Brain microvascular endothelial cell (primary cell): ENCODE measurements at places on chromosomes 3 and 15.

DNA sequence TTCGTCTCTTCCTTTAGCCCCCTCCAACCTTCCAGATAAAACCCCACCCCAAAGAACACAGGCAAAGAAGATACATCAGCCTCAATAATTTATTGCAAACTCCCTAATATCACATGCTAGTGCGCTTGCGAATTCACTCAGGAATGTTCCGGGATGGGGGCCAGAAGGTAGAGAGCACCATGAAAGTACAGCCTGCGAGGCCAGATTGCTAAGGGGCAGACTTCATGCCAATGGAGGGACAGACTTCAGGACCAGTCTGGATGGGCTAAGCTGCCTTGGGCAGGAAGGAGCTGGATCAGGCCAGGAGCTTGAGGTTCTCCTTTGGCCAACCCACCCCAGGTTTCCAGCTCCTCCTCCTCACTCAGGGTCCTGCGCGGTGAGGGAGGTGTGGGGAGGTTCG is 13.4 kb downstream of the CIDEC start:
- no peak for DNase-seq

DNA sequence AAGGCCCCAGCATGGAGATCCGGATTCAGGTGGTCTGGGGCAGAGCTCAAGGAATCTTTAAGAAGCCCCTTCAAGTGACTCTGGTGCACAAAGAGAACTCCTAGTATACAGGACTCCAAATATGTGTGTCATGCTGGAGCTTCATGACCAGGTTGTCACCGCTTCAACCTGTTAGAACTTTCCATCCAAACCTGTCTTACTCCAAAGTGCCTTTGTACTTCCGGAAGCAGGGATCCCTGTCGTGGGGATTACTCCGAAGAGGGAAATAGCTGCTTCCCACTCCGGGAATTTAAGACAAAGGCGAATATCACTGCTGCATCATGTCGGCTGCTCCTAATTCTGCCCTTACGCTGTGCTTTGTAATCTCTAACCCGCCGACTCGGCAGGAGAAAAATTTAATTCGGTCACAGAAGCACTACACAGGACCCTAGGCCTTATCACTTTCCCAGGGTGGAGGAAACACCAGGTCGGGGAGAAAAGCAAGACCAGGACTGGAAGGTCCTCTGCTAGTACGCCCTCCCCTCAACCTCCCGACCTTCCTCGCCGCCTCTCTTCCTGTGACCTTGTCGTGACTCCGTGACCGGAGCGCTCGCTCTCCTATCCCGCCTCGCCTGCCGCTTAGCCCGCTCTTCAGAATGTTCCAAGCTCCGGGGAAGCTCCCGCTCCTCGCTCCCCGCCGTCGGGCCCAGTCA is 730 bp downstream of the HIGD1A start:
- peak; percentile 16 for DNase-seq

DNA sequence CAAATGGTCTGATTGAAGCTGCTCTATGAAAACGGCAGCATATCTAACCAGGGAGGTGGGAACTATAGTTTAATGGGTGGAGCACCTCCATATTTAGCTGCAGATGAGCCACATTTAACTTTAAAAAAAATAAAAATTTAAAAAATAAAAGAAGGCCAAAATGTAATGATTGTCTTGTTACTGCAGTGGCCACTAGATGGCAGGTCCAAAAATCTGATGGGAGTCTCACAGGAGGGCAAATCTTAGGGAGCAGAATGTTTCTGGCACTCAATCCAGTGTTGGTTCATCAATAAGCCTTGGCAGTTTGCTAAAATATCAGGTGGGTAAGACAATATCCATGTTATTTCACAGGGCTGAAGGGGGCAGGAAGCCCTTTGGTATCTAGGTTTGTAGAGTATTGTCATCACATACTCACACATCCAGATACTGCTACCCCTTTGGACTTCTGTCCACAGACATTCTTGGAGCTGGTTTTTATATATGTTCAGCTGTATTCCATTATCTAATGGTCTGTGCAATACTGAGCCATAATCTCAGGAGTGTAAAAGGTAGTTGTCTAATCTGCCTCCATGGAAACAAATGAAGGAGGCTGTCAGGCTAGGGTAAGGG is 233.3 kb downstream of the TIGIT start:
- no peak for DNase-seq

DNA sequence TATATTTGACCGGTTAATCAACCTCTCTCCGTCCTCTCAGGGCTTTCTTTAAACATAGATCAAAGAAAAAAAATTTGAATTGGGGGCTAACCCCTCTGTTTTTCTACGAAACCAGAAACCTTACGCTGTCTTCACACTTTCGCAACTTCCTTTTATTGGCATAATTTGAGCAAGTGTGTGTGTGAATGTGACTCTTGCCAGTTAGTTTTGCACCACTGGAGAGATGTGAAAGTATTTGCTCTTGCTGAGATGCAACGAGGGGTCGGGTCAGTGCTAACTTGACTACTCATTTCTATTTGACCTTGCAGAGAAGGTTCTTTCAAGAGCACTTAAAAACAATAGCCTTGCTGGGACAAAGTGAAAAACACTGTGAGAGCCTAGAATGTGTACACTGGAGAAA is 81.2 kb downstream of the FAM43A start:
- DNase-seq, result no peak

GRCh38 chr15:69750253-69750652 is 297.6 kb downstream of the RPLP1 start:
- no peak for DNase-seq

GRCh38 chr3:126847061-126847460 is 135.9 kb upstream of the PLXNA1 start:
- DNase-seq, result no peak

GRCh38 chr3:186532598-186533072 is 11.5 kb downstream of the CRYGS start:
- no peak for DNase-seq

DNA sequence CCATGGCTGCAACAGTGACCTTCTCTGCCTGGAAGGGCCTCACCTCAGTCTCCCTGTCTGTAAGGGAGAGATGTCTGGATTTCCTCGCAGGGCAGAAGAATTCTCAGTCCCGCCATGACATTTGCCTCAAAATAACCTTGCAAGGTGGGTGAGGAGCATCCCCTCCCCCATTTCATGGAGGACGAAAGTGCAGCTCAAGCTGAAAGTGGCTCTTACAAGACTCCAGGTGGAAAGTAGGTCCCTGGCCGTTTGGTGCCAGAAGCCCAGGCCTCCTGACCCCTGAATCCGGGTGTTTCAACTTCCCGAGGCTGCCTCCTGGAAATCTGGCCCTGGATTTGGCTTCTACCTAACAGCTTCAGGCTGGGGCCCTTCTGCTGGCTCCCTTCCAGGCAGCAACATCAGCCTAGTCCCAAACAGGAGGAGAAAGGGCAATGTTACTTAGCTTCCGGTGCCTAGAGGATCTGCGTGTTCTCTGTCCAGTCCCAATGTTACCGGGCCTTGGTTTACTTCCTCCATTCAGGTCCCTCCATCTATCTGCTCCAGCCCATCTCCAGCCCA is 769 bp upstream of the CSPG4 start:
- DNase-seq, result no peak

- DNase-seq, result no peak
Observed at GRCh38 chr3:141498598-141499223, 11.9 kb downstream of the RASA2 start.

GRCh38 chr3:120163816-120164215 is 69.6 kb upstream of the GSK3B start:
- no peak for DNase-seq

DNA sequence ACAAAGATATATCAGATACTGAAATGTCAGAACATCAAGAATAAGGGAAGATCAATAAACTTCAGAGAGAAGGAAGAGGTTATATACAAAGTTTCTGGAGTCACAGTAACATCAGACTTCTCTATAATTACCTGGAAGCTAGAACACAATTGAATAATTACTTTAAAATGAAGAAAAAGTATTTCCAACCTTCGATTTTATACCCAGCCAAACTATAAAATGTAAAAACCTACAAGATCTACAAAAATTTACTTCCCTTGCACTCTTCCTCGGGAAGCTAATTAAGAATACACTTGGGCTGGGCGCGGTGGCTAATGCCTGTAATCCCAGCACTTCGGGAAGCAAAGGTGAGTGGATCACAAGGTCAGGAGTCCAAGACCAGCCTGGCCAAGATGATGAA is 6.6 kb upstream of the MINDY2 start:
- DNase-seq, result no peak

- no peak for DNase-seq
Observed at GRCh38 chr15:28001641-28002040, 97.5 kb downstream of the OCA2 start.

- DNase-seq, result no peak
Observed at GRCh38 chr3:182702216-182702615, 91.1 kb upstream of the ATP11B start.

- DNase-seq, result peak; percentile 0
Observed at GRCh38 chr15:35932531-35932930, 386.6 kb upstream of the DPH6 start.

GRCh38 chr15:82093774-82094211 is 48.0 kb upstream of the MEX3B start:
- peak; percentile 99 for DNase-seq

DNA sequence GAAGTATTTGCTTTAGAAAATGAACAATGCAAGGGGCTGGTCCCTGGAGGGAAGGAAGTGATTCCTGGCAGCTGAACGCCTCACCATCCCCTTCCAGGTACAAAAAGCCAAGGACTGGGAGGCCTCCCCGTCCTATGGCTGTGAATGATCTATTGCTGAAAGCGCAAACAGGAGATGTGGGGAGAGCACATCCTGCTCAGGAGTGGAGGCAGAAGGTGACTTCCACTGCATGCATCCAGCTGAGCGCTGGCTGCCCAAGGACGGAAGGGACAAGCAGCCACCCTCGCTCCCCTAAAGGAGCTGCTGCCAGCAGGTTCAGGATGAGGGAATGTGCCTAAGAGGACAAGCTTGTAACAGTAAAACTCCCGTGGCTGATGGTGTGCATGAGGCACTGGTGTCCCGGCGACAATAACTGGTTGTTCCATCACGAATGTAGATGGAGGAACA is 41.4 kb downstream of the ABTB1 start:
- DNase-seq, result no peak

GRCh38 chr3:71584394-71585011 is 975 bp upstream of the FOXP1 start:
- peak; percentile 73 for DNase-seq

- DNase-seq, result peak; percentile 37
Observed at GRCh38 chr15:60328852-60329443, 68.8 kb downstream of the ANXA2 start.

DNA sequence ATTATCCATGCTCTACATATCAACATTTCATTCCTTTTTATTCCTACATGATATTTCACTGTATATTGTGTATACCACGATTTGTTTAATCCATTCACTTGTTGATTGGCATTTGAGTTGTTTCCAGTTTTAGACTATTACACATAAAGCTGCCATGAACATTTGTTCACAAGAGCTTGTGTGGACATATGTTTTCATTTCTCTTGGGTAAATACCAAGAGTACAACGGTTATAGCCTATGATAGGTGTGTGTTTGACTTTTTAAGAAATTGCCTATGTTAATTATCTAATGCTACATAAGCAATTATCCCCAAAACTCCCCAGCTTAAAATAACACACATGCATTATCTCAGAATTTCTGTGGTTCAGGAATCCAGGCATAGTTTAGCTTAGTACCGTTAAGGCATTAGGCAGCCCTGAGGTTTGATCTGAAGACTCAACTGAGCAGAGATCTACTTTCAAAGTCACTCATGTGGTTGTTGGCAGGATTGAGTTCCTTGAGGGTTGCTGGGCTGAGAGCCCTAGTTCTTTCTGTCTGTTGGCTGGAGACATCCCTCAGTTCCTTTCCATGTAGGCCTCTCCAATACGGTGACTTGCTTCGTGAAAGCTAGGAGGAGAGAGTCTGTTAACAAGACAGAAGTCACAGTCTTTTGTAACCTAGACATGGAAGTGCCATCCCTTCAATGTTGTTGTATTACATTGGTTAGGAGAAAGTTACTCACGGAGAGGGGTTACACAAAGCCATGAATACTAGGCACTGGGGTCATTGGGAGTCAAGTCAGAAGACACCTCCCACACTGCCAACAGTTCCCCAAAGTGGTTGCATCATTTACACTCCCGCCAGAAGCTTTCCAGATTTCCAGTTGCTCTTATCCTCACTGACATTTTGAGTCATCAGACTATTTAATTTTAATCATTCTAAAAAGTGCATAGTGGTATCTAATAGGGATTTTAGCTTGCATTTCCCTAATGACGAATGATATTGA is 21.0 kb upstream of the PCSK6 start:
- DNase-seq, result no peak

- no peak for DNase-seq
Observed at GRCh38 chr3:178964551-178964950, 107.1 kb downstream of the ZMAT3 start.

GRCh38 chr3:142863930-142864920 is 24.7 kb downstream of the PCOLCE2 start:
- DNase-seq, result no peak

GRCh38 chr3:98784666-98785600 is 21.8 kb downstream of the ST3GAL6 start:
- DNase-seq, result peak; percentile 83

DNA sequence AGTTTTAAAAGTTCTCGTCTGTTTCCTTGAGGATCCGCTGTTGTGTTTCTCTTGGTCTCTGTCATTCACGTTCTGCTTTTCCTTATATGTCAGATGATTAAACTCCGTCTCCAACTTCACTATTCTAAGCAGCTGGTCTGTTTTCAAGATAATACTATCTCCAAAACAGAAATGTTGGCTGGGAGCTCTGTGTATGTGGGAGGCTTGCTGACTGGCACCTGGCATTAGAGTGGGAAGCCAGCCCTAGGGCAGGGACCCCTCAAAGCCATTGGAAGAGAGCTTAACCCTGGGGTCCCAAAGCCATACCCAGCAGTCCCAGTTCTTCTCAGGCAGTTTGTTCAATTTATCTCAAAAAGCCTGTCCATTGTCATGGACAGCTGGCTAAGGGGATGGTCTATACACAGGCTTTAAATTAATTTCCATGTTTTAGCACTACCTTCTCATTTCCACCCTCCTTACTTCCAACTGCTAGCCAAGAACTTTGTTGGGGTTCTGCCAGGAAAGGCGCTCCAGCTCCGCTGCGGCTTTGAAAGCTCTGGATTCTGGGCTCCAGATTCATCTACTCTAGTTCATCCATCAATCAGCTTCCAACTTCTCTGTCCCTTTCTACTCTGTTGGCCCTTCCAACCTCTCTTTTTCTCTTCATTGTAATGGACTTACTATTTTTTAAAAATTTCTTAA is 9.2 kb downstream of the BTBD1 start:
- no peak for DNase-seq

DNA sequence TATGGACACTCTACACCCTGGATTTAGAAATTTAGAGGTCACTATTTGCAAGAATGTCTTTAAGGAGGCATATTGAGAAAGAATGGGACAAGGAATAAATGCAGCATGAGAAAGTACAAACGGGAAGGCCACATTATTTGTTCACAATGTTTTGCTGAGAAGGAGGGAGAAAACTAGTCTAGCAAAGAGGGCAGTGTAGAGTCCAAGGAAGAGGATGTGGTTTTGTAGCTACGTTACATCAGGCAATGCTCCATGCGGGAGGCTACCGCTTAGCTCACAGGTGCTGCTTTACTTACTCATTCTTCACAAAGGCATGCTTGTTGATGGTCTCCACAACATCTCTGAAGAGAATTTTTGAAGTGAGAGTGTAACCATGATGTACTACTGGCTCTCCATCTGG is 191.1 kb downstream of the PLCH1 start:
- no peak for DNase-seq
